ENCODE measurements at places on chromosomes 16 and 17.
A peak's percentile ranks its signal among the peaks of the same experiment; 100 is the strongest.

DNA sequence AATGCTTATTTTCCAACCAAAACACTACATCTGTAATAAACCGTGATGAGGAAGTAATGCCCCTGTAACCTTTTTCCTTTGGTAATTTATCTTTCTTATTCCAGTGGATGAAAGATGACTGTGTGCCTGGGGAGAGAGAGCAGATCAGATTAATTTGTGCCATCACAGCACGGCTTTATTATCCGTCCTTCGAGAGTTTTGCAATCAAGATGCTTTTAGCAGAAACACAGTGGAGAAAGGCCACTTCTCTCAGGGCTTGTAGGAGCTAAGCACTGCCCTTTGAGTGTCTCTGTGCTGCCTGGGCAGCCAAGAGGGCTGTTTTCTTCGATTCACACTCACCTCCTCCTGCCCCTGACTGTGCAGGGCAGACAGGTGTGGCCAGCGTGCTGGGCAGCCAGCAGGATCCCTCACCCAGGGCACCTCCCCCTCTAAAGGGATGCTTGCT lies 190.2 kb downstream of the PRKCA start:
- no peak for DNase-seq

DNA sequence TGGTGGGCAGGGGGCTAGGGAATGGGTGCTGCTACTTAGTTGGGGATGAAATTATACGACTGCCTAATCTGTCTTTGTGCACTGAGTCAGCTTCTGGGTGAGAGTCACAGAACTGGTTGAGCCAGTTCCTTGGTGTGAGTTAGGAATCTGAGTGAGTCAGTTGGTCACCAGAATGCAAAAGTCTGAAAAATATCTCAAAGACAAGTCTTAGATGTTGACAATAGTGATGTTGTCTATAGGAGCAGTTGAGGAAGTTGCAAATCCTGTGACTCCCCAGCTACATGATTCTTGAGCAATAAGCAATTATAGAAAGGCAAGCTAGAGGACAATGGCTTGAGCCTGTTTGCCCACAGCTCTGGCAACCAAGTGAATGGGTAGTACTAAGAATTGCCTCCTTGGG lies 399.2 kb downstream of the CNTNAP4 start:
- DNase-seq: no peak

GRCh38 chr17:43800736-43801135 lies 20.5 kb downstream of the CFAP97D1 start:
- no peak for DNase-seq

- DNase-seq: no peak
Measured at GRCh38 chr17:40547785-40548478, 17.3 kb downstream of the CCR7 start.

DNA sequence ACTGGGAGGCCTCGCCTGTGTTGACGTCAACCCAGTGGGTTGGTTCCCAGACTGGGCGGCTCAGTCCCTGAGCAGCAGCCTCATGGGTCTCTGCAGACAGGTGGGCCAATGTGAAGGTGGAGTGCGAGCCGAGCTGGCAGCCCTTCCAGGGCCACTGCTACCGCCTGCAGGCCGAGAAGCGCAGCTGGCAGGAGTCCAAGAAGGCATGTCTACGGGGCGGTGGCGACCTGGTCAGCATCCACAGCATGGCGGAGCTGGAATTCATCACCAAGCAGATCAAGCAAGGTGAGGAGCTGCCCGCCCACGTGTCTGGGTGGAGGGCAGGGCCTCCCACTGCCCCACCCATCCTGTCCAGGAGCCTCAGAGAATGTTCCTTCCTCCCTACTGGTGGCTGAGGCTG lies 44.1 kb downstream of the MRC2 start:
- no peak for DNase-seq

DNA sequence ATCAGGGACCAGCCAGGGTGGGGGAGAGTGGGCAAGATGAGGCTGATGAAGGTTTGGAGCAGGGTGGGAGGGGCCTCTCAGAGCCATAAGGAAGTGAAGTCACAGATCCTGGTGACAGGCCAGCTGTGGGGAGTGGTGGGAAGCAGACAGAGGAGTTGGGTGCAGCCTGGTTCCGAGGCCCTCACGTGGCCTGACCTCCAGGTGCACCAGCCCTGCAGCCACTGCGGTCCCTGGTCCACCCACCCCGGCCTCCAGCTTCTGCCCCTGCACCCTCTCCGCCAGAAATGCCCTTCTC lies 3.9 kb upstream of the ZFPM1 start:
- no peak for DNase-seq

DNA sequence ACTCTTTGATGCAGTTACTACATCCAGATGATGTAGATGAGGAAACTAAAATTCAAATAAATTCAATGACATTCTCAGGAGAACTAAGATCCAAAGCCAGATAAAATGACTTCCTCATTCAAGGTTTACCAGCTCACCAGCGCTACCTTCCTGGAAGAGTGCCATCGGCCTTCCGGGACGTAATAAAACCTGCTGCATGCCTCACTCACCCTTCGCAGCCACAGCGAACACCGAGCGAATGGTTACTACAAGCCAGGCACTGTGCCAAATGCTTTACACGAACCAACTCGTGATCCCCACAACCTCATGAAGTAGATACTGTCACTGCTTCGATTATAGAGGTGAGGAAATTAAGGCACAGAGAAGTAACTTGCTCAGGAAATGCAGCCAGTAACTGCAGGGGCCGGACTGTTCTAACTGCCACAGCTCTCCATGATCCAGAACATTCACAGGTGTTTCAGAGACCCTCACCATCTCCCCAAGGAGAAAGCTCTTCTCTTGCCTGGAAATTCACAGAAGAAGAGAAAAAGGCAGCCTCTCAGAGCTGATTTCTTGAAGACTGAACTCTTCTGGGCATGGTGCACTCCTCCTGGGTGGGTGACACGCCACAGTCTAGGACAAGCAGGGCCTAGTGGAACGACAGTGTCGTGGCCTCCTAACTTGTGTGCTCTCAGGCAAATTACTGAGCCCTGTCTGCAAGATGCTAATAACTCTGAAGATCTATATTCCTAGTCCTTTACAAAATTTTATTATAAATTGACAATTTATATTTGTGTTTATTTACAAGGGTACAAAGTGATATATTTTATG lies 46.8 kb downstream of the HIC1 start:
- peak; percentile 71 for DNase-seq

DNA sequence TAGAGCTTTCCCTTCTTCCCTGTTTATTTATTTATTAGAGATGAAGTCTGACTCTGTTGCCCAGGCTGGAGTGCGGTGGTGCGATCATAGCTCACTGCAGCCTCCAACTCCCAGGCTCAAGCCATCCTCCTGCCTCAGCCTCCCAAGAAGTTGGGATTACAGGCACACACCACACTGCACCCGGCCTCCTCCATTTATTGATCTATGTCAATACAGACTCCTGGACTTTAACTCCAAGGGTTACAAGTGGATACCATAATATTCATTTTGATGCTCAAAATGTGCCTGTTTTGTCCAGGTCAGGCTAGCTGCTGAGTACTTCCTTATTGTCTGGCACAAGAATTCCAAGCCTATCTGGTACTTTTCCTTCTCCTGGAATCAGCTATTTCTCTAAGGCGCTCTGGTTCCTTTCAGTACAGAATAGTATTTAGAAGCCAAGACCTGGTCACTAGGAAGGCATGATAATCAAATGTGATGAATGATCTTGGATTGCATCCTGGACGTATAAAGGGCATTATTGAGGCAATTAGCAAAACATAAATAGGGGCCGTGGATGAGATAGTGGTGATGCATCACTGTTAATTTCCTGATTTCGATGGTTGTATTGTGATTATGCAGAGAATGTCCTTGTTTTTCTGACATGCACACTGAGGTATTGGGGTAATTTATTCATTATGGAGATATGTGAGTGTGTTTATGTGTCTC lies 21.7 kb downstream of the IL4R start:
- DNase-seq: no peak

- DNase-seq: no peak
Measured at GRCh38 chr17:28388106-28388505, 16.6 kb downstream of the SARM1 start.

DNA sequence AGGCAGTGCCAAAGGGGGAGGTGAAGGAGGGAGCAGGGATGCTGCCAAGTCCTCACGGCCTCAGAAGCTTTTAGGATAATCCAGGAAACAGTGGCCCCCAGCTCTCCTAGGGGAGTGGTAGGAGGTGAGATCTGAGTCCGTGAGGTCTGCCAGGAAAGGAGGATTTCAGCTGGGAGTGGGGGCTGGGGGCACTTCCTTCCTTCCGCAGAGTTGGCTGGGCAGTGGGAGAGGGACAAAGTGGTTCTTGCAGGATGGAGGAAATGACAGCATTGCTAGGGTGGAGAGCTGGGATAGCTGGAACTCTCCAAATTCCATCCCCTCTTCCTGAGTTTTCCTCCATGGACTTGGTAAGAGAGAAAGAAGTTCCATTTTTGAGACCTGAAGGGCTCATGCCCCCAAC lies 4.8 kb upstream of the SP6 start:
- DNase-seq: no peak

GRCh38 chr16:16147316-16147999 lies 75.8 kb downstream of the ABCC6 start:
- DNase-seq: no peak

- DNase-seq: no peak
Measured at GRCh38 chr16:74991593-74992403, 6.9 kb upstream of the WDR59 start.

- DNase-seq: no peak
Measured at GRCh38 chr16:4010225-4011158, 105.8 kb downstream of the ADCY9 start.

DNA sequence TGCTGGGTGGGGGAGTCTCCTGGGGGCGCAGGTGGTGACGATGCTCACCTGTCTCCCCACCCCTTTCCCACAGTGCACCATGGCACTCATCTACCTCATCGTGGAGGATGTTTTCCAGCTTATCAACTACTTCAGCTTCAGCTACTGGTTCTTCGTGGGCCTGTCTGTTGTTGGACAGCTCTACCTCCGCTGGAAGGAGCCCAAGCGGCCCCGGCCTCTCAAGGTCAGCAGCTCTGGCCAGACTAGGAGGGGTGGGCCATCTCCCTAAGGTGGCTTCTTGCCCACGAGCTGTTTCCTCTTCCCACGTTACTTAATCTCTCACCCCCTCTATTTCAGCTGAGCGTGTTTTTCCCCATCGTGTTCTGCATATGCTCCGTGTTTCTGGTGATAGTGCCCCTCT lies 14.5 kb downstream of the SLC7A6OS start:
- DNase-seq: no peak

DNA sequence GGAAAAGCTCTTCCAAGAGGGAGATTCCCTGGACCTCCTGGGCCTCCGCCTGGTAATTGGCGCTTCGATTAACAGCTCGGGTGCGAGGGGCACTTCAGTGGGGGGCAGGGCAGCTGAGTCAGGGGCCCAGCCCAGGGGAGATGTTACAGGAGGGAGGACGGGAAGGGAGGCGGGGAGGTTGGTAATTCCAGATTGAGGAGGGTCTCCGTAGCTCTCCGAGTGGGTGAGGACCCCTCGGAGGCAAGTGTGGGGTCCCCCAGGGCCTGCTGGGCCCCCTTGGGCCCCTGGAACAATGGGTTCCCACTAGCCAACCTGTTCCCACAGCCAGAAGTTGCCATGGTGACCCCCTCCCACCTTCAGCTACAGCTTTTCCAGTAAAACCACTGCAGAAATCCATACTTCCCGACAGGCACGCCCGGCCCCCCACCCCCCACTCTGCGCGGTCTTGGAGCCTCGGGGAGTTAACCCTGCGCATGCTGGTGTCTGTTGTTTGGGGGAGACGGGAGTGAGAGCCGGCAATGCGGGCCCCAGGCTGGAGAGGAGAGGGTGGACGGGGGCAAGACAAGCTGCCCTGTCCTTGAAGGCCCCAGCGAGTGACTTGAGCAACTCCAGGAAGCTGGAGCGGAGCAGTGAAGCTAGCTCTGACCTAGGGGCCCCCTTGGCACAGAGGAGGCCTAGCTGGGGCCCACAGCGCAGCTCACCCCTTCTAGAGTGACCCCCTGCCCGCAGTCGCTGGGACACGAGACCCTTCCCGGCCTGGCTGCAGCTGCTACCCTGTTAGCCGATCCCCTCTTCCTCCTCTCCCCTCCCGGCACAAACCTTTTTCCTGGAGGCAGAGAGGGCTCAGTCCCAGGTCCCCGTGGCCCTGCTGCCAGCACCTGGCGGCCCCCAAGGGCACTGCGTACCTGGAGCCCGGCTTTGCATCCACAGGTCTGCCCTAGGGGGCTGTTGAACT lies 37.8 kb downstream of the TMEM235 start:
- peak; percentile 30 for DNase-seq

- DNase-seq: no peak
Measured at GRCh38 chr16:71431991-71432390, 9.9 kb downstream of the TLE7 start.

- no peak for DNase-seq
Measured at GRCh38 chr17:18948476-18949006, 3.4 kb upstream of the SLC5A10 start.

GRCh38 chr16:9607515-9608230 lies 516.2 kb downstream of the HAPSTR1 start:
- DNase-seq: no peak

DNA sequence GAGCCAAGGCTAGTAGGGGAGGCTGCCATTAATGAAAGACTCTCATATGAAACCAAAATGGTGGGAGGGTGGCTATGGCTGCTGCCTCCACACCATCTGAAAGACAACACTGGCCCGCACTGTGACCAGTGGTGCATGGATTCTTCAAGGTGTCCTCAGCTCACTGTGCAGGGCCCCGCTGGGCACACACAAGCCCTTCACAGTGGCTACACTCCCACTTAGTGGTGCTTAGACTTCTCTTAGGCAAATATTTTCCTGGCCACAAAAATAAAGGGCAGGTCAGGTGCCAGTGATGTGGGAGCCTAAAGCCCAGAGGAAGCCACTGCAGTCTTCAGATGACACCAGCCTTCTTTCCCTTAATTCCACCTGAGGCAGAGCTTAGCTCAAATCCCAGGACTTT lies 38.1 kb upstream of the IRX3 start:
- DNase-seq: no peak

DNA sequence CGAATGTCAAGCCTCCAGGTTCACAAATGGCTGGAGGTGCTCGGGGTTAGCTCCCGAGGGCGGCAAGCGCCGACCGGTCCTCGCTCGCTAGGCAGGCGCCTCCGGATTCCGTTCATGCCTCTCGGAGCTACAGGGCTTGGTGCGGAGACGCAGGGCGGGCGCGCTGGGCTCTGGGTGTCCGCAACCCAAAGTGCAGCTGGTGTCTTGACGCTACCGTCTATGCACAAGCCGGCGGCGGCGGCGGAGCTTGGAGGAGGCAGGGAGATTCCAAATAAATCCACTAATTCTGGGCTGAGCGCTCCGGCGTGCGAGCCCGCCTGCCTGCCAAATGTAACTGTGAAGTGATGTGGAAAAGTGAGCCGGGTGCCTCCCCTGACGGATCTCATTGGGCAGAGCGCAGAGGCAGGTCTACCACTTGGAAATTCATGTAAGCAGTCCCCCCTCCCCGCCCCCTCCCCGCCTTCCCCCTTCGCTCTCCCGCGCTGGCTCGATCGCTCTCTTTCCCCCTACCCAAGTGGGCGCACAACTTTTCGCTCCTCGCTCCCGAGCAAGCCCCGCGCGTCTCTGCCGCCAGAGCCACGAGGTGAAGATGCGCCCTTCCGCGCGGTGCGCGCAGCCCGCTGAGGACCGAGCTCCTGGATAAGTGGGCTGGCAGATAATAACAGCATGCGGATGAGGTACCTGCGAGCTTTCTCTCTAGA lies at the start of gene CDH8:
Gene CDH8, minus strand, starts transcription at position 338 of the 701 bp plus-strand sequence. CDS start 15,035 bp downstream, outside the sequence.
- DNase-seq: no peak

GRCh38 chr16:23072084-23072599 lies 77.1 kb downstream of the USP31 start:
- peak; percentile 38 for DNase-seq

GRCh38 chr16:73190256-73190655 lies 142.3 kb upstream of the ZFHX3 start:
- DNase-seq: no peak

- DNase-seq: no peak
Measured at GRCh38 chr16:62657116-62657515, 620.9 kb upstream of the CDH8 start.

Data from G401 (cell line).